Sigmoid colon (tissue), 7 donors: ENCODE measurements at places on chromosomes 5 and 9. TPM values are rescaled to one million over a fixed set of nuclear protein-coding genes. Genes with fewer than 3 reads are reported as not detected.

Gene PCDHAC1
- total RNA-seq = 0.82 TPM

Gene C9orf152
- not detected for total RNA-seq

- no peak overlapping the region for H3K4me3 ChIP-seq
- H3K36me3 ChIP-seq = no peaks in the 10 kb centered on the region
- no peak overlapping the region for H3K27ac ChIP-seq
- peaks cover 40% of the 10 kb centered on the region for H3K4me1 ChIP-seq
These were observed 16.8 kb downstream of the NR3C1 start for GRCh38 chr5:143386725-143387124.

GRCh38 chr5:95076395-95077185, 208.3 kb downstream of the MCTP1 start:
- no peak overlapping the region for H3K4me3 ChIP-seq
- H3K27ac ChIP-seq = no peak overlapping the region
- no peaks in the 10 kb centered on the region for H3K4me1 ChIP-seq
- no peaks in the 10 kb centered on the region for H3K27me3 ChIP-seq

GRCh38 chr5:86760661-86761060, 142.9 kb downstream of the COX7C start:
- H3K27ac ChIP-seq = no peak overlapping the region
- H3K27me3 ChIP-seq = no peaks in the 10 kb centered on the region
- H3K4me1 ChIP-seq = no peaks in the 10 kb centered on the region

DNA sequence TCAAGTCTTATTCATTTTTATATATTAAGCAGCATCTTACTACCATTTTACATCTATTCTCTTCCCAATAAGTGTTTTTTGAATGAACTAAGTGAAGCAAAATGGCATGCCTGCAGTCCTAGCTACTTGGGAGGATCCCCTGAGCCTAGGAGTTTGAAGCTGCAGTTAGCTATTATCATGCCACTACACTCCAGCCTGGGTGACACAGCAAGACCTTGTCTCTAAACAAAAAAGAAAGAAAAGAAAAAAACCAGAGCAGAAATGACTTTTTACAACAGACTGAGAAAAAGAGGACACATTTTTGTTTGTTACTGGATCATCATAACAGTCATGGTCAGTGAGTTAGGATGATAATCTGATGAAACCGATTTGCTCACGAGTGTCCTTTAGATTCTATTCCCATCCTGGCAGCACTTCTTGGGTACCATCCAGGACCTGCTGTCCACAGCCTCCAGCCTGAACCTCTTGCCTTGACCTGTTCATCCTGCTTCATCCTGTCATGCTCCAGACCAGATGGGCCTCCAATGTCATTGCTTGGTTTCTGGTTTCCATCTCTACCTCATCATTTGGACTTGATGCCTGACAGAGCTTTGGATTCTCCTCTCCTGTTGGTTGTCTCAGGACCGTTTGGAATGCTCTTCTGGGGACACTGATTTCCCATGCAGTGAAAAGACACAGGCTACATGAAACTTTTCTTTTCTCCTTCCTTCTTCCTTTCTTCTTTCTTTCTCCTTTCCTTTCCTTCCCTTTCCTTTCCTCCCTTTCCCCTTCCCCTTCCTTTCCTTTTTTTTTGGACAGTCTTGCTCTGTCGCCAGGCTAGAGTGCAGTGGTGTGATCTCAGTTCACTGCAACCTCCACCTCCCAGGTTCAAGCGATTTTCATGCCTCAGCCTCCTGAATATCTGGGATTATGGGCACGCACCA, 50.1 kb upstream of the GLRX start:
- H3K4me3 ChIP-seq = no peak overlapping the region
- H3K27me3 ChIP-seq = no peaks in the 10 kb centered on the region
- no peaks in the 10 kb centered on the region for H3K36me3 ChIP-seq
- DNase-seq = no peak
- H3K27ac ChIP-seq = no peak overlapping the region

Gene BRINP1
- total RNA-seq = 0.71 TPM

Gene LRRC19
- total RNA-seq = 0.83 TPM

- H3K4me3 ChIP-seq = no peak overlapping the region
- H3K27me3 ChIP-seq = no peaks in the 10 kb centered on the region
- no peak for DNase-seq
- no peaks in the 10 kb centered on the region for H3K36me3 ChIP-seq
These were observed 297.0 kb upstream of the ACTBL2 start for GRCh38 chr5:57779383-57780223.

- H3K27ac ChIP-seq = peak overlapping the region; percentile 87
- H3K4me3 ChIP-seq = no peak overlapping the region
- no peak for DNase-seq
- H3K4me1 ChIP-seq = peaks cover 74% of the 10 kb centered on the region
- no peaks in the 10 kb centered on the region for H3K27me3 ChIP-seq
These were observed 91.1 kb downstream of the ZNF608 start for GRCh38 chr5:124655251-124655917.

- no peak overlapping the region for H3K27ac ChIP-seq
- no peak overlapping the region for H3K4me3 ChIP-seq
- no peaks in the 10 kb centered on the region for H3K27me3 ChIP-seq
These were observed 426.5 kb downstream of the NR2F1-AS1 start for GRCh38 chr5:93154535-93154934.

DNA sequence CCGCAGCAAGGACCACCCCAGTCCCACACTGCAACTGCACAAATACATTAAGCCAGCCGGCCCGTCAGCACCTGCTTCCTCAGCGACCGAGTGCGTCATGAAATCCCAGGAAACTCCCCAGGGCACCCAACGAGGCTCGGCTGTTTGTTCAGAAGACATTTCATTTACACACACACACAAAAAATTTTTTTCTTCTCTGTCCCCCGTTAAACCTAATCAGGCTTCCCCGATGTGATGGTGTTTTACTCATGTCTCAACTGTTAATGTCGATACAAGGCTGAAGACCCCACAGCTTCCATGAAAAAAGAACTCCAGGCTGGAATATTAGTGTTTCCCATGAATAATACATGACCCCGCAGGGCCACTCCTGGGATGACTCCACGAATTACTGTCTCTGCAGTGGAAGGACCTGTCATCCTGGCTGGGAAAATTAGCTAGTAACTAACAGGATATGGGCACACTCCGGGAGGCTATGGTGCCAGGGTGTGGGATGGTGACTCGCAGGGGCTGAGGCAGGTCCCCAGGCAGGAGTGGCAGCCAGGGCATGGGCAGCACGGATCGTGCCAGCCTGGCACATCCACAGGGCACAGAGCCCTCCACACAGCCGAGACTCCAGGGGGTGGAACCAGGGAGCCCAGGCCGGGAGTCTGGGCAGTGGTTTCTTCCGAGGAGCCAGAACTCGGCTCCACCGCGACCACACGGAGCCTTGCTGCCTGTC, 102.4 kb downstream of the VAV2 start:
- no peak overlapping the region for H3K27ac ChIP-seq
- no peaks in the 10 kb centered on the region for H3K36me3 ChIP-seq
- H3K27me3 ChIP-seq = no peaks in the 10 kb centered on the region
- DNase-seq = no peak
- H3K4me1 ChIP-seq = no peaks in the 10 kb centered on the region

DNA sequence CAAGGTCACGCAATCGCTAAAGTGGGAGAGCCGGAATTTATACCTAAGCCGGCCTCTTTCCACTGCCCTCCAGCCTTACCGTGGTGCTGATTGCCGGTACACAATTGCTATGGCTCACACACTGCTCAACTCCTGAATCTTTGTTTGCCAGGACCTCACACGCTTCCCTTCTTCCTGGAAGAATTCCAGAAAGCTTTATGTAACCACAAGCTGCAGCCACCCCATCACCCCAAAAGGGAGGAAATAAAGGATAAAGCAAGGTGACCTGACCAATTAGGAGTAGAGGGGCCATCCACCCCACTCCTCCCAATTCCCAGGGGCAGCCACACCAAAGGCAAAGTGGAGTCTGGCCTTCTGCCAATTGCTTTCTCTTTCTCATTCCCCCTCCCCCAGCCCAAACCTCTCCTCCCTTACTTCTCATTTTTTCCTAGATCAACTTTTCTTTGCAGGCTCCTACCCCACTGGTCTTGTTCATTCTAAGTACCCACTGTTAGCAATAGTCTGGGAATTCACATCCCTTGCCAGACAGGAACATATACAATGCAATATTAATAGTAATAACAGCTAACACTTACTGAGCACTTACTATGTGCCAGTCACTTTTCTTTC, 18.0 kb upstream of the CDC23 start:
- H3K4me1 ChIP-seq = no peaks in the 10 kb centered on the region
- H3K4me3 ChIP-seq = no peak overlapping the region

Gene PROB1
- 0.27 TPM for total RNA-seq

Gene PRR16
- 5.9 TPM for total RNA-seq

GRCh38 chr5:78912085-78912771, 72.9 kb downstream of the ARSB start:
- no peaks in the 10 kb centered on the region for H3K27me3 ChIP-seq
- peaks cover 31% of the 10 kb centered on the region for H3K4me1 ChIP-seq
- no peak for DNase-seq
- H3K27ac ChIP-seq = peak overlapping the region; percentile 64
- no peaks in the 10 kb centered on the region for H3K36me3 ChIP-seq
- H3K4me3 ChIP-seq = no peak overlapping the region

Gene ATOSB
- 19.4 TPM for total RNA-seq

DNA sequence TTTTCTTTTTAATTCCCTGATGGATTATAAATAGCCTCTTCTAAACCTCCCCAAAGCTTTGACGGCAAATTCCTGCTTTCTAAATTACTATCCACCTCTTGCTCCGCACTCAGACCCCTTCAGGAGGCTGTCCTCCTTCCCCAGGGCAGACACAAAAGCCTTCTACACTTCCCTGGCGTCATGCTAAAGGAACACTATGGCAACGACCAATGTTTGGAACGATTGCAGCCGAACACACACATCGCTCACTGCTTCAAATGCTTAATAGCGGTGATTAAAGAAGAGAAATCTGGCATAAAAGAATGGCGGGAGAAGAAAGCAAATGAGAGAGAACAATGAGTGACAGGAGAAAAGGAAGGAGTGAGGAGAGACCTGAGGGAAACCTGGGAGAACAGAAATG, 297.3 kb downstream of the MLLT3 start:
- no peak for DNase-seq
- peaks cover 16% of the 10 kb centered on the region for H3K4me1 ChIP-seq
- no peaks in the 10 kb centered on the region for H3K27me3 ChIP-seq
- no peak overlapping the region for H3K4me3 ChIP-seq
- no peaks in the 10 kb centered on the region for H3K36me3 ChIP-seq

Gene IL5
- not detected for total RNA-seq

Gene NCS1
- total RNA-seq = 78.5 TPM

Gene TMEM232
- total RNA-seq = 2.5 TPM

DNA sequence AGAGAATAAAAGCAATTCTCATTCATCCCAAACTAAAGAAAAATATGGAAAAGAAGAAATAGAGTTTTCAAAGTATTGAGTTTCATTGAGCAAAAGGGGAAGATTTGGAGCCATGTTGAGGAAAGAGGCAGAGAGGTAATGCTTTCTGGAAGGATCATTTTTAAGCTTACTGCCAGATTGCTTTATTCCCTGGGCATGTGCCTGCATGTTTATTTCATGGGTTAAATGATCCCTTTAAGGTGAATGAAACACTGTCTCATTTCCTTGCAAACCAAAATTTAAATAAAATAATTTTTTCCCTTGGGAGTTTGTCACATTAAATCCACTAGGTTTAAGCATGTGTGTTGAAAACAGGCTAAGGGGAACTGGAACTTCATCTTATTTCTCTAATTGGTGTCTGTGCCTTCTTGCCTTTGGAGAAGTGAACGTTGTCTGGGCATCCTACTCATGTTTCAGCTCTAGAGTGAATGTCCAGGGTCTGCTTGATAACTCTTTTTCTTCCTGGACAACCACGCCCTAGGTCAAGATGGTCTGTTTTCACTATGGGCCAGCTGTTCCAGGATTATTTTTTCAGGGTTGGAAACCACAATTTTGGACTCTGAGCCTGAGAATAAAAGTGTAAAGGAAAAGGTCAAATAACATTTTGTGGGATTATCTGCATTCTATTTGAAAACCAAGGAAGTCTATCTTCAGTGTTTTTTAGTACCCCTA, 114.1 kb upstream of the ELL2 start:
- H3K4me3 ChIP-seq = no peak overlapping the region
- no peaks in the 10 kb centered on the region for H3K27me3 ChIP-seq
- no peaks in the 10 kb centered on the region for H3K36me3 ChIP-seq
- no peak overlapping the region for H3K27ac ChIP-seq
- no peaks in the 10 kb centered on the region for H3K4me1 ChIP-seq

GRCh38 chr5:158020555-158021418, 161.8 kb upstream of the CLINT1 start:
- DNase-seq = no peak
- no peaks in the 10 kb centered on the region for H3K27me3 ChIP-seq
- H3K36me3 ChIP-seq = no peaks in the 10 kb centered on the region
- H3K27ac ChIP-seq = no peak overlapping the region
- H3K4me3 ChIP-seq = no peak overlapping the region

Gene GABRP
- not detected for total RNA-seq

- H3K27me3 ChIP-seq = no peaks in the 10 kb centered on the region
- peak; percentile 73 for DNase-seq
- H3K27ac ChIP-seq = no peak overlapping the region
- H3K36me3 ChIP-seq = no peaks in the 10 kb centered on the region
- H3K4me1 ChIP-seq = no peaks in the 10 kb centered on the region
These were observed 11.5 kb downstream of the SPOCK1 start for GRCh38 chr5:137487600-137487999.

- H3K27me3 ChIP-seq = no peaks in the 10 kb centered on the region
- no peak overlapping the region for H3K4me3 ChIP-seq
- H3K27ac ChIP-seq = no peak overlapping the region
- DNase-seq = no peak
- no peaks in the 10 kb centered on the region for H3K4me1 ChIP-seq
These were observed 48.6 kb downstream of the UBAP1 start for GRCh38 chr9:34227445-34227844.

GRCh38 chr9:73148447-73148937, 3.2 kb upstream of the ANXA1 start:
- no peaks in the 10 kb centered on the region for H3K36me3 ChIP-seq
- no peak overlapping the region for H3K4me3 ChIP-seq
- H3K27me3 ChIP-seq = no peaks in the 10 kb centered on the region
- peak overlapping the region; percentile 55 for H3K27ac ChIP-seq
- no peak for DNase-seq

DNA sequence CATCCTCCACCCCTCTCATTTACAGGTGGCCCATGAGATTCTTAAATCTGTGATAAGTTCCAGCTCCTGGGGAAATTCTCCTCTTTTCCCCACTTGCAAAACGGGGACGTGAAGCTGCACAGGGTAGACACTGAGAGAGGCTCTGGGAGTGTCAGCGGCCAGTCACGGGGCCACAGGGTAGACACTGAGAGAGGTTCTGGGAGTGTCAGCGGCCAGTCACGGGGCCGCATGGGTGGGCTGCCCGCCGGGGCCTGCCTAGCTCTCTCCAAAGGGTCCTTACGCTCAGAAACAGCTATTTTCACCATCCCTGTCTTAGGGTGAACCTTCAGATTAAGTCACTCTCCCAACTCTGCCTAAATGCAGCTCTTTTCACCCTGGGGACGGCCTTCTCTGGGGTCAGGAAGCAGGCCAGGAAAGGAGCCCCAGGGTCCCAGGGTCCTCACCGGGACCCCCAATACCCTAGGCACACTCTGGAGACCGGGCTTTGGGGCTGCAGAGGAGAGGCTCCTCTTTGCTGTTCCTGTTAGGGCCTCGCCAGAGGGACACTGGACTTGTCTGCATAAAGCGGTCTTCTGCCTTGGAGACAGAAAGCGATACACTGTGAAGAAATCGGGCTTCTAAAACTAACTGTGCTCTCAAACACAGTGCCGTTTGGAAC, 1.5 kb downstream of the FAM78A start:
- H3K27ac ChIP-seq = peak overlapping the region; percentile 57
- peak overlapping the region; percentile 81 for H3K4me3 ChIP-seq
- DNase-seq = no peak
- peaks cover 12% of the 10 kb centered on the region for H3K27me3 ChIP-seq
- no peaks in the 10 kb centered on the region for H3K36me3 ChIP-seq
